ENCODE measurements at places on chromosomes 6 and 20. TPM values are rescaled to one million over a fixed set of nuclear protein-coding genes. Genes with fewer than 3 reads are reported as not detected.

DNA sequence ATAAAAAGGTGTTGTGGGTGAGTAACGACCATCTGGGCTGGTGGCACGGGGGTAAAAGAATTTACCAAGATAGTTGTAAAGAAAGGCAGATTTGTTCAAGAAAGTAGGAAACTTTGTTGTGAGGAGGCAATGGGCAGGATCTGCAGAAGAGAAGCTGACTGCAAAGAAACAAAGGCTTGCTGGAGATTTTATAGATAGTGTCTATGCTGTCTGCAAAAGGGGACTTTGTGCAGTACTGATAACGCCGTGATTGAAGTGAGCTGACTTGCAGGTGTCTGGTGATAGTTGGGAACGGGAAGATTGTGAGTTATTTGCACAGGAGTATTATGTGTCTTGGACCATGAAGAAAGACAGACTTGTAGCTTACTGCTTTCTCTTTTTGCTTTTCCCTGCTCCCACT is 36.8 kb upstream of the GSTA3 start:
- DNase-seq = no peak

GRCh38 chr6:35318196-35319171 is 20.9 kb downstream of the DEF6 start:
- DNase-seq = no peak

DNA sequence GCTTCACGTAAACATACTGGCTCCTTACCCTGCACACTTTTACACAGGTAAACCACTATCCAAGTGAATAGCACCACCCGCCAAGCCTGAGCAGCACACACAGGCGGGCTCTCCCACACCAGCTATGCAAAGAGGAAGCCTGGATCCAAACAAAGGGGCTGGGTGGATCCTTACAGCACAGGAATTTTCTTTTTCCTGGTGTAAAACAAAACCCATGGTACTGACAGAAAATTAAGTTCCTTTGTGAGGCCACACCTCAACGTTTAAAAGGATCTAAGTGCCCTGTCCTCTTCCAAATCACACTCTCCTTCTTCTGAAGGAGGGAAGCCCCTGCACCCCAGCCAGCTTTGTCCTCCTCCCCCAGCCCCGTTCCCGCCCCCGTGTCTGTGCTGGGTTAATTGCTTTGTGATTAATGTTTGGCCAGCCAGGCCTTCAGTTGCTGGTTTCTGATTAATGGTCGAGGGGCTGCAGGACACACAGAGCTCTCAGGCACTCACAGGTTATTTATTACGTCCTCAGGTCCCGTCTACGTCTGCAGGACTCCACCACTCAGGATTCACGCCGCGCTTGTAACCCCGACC is 6.1 kb downstream of the DACT2 start:
- no peak for DNase-seq

DNA sequence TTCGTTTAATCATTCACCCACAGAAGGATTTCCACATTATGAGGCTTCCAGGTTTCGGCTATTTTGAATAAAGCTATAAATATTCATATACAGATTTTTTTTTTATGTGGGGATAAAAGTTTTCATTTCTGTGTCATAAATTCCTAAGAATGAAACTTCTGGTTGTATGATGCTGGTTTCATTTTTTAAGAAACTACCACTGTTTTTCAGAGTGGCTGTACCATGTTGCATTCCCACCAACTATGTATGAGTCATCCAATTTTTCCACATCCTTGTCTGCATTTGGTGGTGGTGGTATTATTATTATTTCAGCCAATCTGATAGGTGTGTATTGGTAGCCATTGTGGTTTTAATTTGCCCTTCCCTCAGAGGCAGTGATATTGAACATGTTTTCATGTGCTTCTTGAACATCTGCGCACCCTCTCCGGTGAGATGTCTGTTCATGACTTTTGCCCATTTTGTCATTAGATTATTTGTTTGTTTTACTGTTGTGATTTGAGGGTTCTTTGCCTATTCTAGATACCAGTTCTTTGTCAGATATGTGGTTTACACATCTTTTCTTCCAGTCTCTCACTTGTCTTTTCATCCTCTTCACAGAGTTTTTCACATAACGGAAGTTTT is 75.5 kb downstream of the DOK5 start:
- no peak for DNase-seq

DNA sequence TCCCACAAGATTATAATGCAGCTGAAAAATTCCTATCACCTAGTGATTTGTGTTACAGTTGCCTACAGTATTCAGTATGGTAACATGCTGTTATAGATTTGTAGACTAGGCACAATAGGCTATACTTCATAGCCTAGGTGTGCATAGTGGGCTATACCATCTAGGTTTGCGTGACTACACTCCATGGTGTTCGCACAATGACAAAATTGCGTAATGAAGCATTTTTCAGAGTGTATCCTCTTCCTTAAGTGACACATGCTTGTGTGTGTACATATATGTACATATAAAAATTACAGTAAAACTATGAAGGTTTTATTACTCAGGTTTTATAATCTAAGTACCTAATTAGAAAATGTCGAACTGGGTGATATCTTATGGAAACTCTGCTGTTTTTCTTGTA is 133.0 kb downstream of the FARS2 start:
- DNase-seq = no peak

DNA sequence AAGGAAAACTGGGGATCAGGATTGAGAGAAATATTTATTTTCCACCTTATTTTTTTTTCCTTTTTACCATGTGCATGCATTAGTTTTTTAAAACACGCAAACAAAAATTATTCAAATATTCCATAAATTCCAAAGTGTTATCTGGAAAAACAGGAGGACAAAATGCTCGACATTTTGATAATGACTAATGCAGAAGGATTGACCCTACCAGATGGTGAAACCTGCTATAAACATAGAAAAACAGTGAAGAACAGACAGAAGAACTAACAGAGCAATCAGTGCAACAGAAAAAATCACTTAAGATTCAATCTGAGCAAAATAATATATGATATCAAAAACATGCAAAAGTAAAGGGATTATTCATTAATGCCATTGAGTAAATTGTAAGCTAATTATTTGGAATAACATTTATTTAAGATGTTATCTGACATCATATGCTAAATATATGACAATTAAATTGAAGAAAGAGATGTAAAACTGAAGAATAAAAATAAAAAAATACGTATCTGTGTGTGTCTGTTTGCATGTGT is 218.4 kb downstream of the LMBRD1 start:
- DNase-seq = no peak

DNA sequence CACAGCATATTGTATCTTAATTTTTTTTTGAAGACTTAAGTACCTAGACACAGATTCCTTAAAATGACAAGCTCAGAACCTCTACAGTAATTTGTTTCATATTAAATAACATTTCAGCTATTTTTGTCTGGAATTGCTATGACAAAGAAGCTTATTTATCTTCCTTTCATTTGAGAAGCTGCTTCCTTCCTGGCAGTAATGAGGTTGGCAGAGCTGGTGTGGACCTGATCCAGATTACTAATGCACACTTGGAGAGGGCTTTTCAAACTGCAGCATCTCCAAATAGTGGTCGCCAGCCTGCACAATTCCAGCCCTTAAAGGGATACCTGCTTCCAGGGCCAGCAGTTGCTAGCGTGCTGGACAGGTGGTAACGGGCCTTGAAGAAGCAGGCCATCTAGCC is 12.1 kb downstream of the PTCHD4 start:
- no peak for DNase-seq

DNA sequence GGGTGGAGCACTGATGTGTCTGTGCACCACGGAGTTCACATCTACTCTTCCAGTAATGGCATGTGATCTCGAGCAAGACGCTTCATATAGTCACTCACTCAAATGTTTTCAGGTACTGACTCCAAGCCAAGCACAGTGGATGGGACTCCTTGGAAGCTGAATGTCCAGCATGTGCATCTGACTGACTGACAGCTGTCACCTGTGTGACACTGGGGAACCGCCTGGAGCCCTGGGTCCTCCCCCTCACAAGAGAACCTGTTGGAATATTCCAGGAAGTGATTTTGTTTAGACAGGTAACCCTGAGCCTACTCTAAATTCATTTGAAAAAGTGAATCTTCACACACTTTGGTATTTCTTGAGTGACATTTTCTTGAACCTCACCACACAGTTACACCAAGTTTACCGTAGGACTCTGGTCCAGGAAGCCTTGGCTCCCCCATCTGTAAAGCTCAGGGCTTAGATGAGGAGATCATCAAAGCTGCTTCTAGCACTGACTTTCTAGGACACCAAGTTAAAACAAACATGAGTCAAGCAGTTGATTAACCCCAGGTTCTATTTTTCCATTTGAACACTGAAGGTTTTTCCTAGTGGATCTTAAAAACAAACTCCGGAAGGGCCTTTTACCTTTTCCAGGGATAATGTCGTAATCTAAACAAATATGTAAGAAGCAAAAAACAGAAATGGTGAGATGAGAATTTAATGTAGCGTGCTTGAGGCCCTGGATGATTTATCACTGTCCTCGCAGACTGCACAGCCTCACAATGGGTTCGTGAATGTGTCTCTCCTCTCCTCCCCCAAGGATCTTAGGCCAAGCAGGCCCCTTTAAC is 50.1 kb downstream of the EDN3 start:
- no peak for DNase-seq

GRCh38 chr6:140041571-140042332 is 667.3 kb upstream of the CITED2 start:
- no peak for DNase-seq

Gene CCN2
- 749 TPM for total RNA-seq

Gene OR2B6
- total RNA-seq = not detected

Gene BCAS4
- total RNA-seq = 4.2 TPM

Gene TFAP2B
- total RNA-seq = not detected

Gene ASIP
- not detected for total RNA-seq

Gene TOX2
- 19.4 TPM for total RNA-seq

Data from esophagus muscularis mucosa (tissue), 4 donors.